H1 (cell line): ENCODE measurements at places on chromosomes 1 and 21. TPM values are rescaled to one million over a fixed set of nuclear protein-coding genes. Genes with fewer than 3 reads are reported as not detected.
A peak's percentile ranks its signal among the peaks of the same experiment; 100 is the strongest.

The RPS6KC1 gene
- total RNA-seq: 16.2 and 17.6 TPM in 2 replicates

The C1orf87 gene
- total RNA-seq: 0.29 and 0.41 TPM in 2 replicates

DNA sequence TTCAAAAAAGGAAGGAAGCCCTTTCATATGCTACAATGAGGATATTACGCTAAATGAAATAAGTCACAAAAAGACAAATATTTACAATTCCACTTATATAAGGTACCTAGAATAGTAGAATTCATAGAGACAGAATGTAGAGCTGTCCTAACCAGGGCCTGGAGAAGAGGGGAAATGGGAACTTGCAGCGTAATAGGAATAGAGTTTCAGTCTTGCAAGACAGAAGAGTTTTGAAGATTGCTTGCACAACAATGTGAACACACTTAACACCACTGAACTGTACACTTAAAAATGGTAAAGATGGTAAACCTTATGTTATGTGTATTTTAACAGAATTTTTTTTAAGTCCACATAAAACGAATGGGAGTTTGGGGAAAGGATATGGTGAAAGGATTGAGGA is 2.9 kb downstream of the CD1B start:
- H3K27ac ChIP-seq: no peak overlapping the region
- H3K4me3 ChIP-seq: no peak overlapping the region
- H3K4me1 ChIP-seq: no peaks in the 10 kb centered on the region
- no peaks in the 10 kb centered on the region for H3K36me3 ChIP-seq
- no peak for DNase-seq

DNA sequence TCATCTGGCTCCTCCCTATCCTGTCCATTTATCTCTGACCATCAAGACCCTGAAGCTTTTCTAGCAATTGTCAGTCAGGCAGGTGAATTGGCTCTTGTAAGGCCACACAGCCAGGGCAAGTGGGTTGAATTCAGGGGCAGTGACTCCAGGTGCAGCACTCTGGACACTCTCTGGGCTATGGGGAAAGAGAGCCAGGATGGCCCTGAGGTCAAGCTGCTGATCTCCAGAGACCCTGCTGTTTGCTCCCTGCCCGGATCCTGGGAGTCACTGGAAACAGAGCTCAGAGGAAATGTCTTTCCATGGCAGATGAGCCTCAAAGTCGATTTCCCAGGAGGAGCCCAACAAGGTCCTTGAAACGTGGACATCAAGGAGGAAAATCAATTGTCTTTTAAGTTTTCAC is 184.4 kb downstream of the C1orf94 start:
- peak; percentile 8 for DNase-seq
- H3K4me3 ChIP-seq: no peak overlapping the region
- H3K4me1 ChIP-seq: no peaks in the 10 kb centered on the region
- H3K27me3 ChIP-seq: no peaks in the 10 kb centered on the region
- no peaks in the 10 kb centered on the region for H3K36me3 ChIP-seq

DNA sequence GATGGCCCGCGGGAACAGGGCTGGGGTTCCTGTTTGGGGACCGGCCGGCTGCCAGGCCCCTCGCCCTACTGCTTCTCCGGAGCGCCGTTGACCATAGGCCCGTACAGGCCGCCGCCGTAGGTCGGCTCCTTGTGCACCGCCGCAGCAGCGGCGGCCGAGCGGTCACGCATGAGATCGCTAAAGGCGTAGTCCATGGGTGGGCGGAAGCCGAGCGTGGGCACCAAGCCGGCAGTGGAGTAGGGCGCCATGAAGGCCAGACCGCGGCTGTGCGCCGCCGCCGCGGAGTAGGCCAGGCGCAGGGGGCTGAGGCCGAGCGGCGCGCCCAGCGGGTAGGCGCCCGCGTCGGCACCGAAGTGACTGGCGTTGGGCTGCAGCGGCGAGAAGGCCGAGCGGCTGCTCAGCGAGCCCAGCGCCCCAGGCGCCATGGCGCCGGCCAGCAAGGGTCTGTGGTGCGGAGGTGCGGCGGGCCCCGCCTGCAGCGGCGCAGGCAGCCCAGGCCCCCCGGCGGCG is 4.6 kb downstream of the DMRTA2 start:
- H3K4me3 ChIP-seq: peak overlapping the region; percentile 31
- H3K36me3 ChIP-seq: no peaks in the 10 kb centered on the region
- H3K27ac ChIP-seq: no peak overlapping the region
- DNase-seq: no peak
- peaks cover 100% of the 10 kb centered on the region for H3K27me3 ChIP-seq

DNA sequence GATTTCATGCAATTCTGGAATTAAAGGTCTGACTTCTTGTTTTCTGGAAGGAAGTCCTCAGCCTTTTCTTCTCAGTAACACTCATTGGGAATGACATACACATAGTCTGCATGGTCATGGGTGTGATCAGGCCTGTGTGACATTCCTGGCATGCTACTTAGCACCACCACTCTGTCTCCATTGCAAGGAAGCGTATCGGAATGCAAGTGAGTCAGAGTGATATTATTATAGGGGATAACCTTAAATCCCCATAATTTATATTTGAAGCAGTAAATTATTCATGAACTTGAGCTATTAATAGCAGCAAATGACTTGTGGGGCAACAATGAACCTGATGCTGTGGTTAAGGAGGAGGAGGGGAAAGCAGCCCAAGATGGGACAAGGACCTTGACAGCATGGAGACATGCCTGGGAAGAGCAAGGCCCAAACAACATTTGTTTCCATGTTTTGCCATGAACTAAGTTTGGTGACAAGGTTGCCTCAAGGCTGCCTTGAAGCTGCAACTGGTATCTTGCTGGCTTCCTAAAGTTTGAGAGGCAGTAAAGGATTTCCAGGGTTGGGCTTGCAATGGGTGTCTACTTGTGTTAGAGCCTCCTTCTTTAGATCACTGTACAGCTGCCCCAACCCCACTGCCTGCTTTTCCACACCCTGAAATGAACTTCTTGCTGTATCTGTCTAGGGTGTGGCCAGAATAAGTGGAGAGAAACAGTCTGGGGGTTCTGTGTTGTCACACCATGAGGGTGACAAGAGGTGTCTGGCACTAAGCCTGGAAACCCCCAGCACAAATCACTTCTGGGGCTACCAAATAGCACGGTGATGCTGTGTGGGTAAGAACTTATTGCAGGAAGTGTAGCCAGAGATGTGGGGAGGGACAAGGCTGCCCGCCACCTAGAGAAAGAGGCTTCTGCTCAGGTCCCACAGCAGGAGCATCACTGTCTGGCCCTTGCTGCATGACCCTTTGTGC is 4.6 kb downstream of the MAB21L3 start:
- no peak overlapping the region for H3K4me3 ChIP-seq
- H3K36me3 ChIP-seq: no peaks in the 10 kb centered on the region
- DNase-seq: no peak
- H3K27ac ChIP-seq: no peak overlapping the region
- no peaks in the 10 kb centered on the region for H3K27me3 ChIP-seq
- no peaks in the 10 kb centered on the region for H3K4me1 ChIP-seq

- no peak for DNase-seq
- no peak overlapping the region for H3K4me3 ChIP-seq
- no peaks in the 10 kb centered on the region for H3K36me3 ChIP-seq
- H3K27me3 ChIP-seq: no peaks in the 10 kb centered on the region
These were observed 34.0 kb upstream of the SLAMF9 start for GRCh38 chr1:159988006-159988405.

- H3K36me3 ChIP-seq: no peaks in the 10 kb centered on the region
- no peak overlapping the region for H3K4me3 ChIP-seq
- H3K27me3 ChIP-seq: no peaks in the 10 kb centered on the region
- no peaks in the 10 kb centered on the region for H3K4me1 ChIP-seq
- no peak overlapping the region for H3K27ac ChIP-seq
- DNase-seq: no peak
These were observed 22.2 kb upstream of the SLC5A9 start for GRCh38 chr1:48200166-48200900.

DNA sequence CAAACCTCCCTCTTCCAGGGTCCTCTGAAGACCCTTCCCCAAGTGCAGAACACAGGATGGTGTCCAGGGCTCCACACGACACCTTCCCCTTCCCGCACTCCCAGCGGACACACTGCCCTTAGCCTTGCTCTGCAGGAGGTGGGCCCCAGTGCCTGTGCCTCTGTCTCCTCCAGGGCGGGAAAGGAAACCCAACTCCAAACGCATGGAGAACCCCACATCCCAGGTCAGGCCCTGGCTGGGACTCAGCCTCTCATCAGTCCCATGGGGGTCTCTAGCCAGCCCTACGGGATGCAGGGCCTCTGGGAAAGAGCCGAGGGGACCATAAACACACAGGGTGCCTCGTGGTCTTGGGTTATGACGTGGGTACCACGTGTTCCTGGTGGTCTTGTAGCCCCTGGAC is 5.6 kb upstream of the SMYD3 start:
- no peak for DNase-seq
- H3K4me1 ChIP-seq: no peaks in the 10 kb centered on the region
- H3K36me3 ChIP-seq: no peaks in the 10 kb centered on the region
- H3K4me3 ChIP-seq: no peak overlapping the region
- no peak overlapping the region for H3K27ac ChIP-seq
- no peaks in the 10 kb centered on the region for H3K27me3 ChIP-seq
